ENCODE measurements at places on chromosomes 3 and 15.

GRCh38 chr15:88450125-88450798, 16.9 kb downstream of the MRPL46 start:
- peak; percentile 36 for DNase-seq

- no peak for DNase-seq
Measured at GRCh38 chr3:156304406-156304805, 184.0 kb downstream of the KCNAB1 start.

- no peak for DNase-seq
Measured at GRCh38 chr15:40850576-40851112, 6.8 kb downstream of the SPINT1 start.

- DNase-seq = no peak
Measured at GRCh38 chr3:134675726-134676256, 25.0 kb upstream of the KY start.

- no peak for DNase-seq
Measured at GRCh38 chr3:72655131-72655551, 193.1 kb downstream of the SHQ1 start.

GRCh38 chr3:58989955-58990354, 59.9 kb downstream of the CFAP20DC start:
- DNase-seq = no peak

DNA sequence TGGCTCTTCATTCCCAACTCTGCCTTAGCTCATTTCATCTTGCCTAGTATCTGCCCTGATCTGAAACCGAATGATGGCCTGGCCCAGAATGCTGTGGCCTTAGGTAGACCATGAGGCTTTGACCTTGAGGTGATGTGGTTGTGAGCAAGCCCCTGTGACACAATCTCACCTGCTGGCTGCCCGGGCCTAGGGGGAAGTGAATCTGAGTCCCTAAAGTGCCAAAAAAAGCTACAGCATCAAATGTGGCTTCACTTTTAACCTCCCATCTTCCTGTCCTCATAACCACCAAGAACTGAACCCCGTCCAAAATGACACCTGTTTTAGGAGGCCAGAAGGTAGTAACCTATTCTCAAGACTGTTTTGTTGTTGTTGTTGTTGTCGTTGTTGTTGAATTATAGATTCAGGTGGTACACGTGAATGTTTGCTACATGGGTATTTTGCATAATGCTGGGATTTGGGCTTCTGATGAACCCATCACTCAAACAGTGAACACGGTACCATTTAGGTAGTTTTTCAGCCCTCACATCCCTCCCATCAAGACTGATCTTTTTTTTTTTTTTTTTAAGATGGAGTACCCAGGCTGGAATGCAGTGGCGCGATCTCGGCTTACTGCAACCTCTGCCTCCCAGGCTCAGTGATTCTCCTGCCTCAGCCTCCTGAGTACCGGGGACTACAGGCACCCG, 54.6 kb downstream of the MCCC1 start:
- DNase-seq = no peak

- DNase-seq = no peak
Measured at GRCh38 chr3:8649757-8650156, 5.2 kb upstream of the SSUH2 start.

- DNase-seq = no peak
Measured at GRCh38 chr3:121663171-121663847, 2.6 kb upstream of the HCLS1 start.

GRCh38 chr3:72421126-72421525, 427.1 kb downstream of the SHQ1 start:
- no peak for DNase-seq

- DNase-seq = no peak
Measured at GRCh38 chr3:16113704-16114103, 60.8 kb upstream of the GALNT15 start.

DNA sequence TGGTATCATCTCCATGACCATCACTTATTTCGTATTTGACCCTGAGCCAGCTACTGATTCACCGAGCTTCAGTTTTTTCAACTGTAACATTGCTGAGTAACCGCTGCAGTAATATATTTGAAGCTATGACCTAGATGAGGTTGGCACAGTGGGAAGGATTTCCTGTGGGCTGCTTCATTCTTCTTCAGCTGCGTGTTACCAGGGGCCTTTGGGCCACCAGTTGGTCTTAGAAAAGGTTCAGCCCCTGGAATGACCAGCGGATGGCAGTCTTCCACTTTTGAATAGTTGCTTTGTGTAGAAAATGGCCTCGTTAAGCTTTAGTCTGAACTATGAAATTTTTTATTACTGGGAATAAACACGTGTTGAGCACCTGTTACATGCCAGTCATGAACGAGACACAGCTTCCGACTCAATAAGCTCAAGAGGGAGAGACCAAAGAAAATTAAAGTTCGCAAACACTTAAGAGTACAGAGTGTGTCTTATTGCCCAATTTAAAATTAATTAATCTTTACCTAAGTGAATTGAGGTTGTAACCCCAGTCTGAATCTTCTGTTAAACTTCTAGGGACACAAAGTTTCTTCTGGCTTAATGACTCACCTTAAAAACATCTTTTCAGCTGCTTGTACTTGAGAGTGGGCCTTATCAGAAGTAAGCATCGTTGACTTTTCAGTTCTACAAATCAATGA, 57.6 kb upstream of the NR2E3 start:
- DNase-seq = peak; percentile 17

- no peak for DNase-seq
Measured at GRCh38 chr15:25406261-25406660, 32.6 kb downstream of the UBE3A start.

DNA sequence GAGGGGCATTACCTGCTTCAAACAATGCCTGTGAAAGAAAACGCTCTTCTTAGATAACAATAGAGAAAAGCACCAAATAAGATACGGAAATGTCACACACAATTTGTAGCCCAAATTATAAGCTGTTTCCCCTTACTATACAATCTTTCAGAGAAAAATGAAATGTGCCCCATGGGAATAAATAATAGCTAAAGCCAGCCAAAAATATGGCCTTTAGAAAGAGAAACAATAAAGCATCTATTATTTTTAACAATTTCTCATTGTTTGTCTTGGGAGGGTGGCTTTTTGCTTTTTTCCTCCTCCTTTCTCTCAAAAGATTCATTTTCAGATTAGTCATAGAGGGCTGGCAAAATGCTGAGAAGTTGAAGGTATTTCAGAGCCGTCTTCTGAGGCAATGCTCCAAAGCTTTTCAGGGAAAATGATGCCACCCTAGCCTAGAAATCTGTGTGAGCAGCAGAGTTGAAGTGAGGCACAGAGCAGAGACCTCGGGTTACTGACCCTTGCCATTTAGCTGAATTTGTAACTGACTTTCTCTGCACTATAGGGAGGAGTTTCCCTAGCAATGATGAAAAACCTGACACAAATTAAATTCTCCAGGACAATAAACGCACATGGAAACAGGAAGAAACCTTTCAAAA, 86.3 kb upstream of the PRICKLE2 start:
- DNase-seq = no peak

DNA sequence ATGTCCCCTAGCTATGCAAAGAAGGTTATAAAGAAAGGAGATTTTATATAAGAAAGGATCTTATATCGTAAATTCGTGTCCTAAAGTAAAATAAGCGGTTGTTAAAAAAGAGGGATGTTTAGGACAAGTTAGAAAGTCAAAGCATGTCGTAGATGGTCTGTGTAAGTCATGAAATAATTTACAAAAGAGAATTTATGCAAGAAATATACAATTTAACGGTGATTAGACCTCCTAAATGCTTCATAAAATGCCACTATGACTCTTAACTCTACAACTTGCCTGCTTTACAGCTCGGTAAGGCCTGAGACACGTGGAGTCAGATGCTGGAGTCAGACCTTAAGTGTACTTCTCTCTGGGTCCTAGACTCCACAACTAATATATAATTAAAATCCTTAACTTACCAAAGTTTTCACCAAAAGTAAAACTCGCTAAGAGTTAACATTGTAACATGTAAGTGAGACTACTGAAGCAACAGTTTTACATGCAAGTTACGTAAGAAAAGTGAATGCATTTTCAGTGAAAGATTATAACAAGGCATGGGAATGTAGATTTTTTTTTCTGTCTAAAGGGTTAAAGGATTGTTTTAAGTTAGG, 13.3 kb upstream of the SRPRB start:
- DNase-seq = no peak

DNA sequence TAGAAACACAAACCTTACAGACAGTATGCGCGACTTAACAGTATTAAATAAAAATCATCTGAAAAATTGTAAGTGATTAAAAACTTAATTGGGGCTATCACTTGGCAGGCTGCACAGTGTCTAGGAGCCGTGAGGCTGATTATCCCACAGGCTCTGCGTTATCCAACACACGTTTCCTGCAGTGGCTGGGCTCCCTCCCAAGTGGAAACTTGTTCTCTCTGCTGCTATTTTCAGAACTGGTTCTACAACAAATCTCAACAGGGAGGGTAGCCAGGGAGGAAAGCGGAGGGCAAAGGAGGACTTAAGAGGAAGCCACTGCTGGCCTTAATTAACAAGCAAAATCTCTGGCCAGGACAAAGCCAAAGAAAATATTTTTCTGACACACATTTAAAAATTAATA, 555.2 kb downstream of the MAGI1 start:
- no peak for DNase-seq

DNA sequence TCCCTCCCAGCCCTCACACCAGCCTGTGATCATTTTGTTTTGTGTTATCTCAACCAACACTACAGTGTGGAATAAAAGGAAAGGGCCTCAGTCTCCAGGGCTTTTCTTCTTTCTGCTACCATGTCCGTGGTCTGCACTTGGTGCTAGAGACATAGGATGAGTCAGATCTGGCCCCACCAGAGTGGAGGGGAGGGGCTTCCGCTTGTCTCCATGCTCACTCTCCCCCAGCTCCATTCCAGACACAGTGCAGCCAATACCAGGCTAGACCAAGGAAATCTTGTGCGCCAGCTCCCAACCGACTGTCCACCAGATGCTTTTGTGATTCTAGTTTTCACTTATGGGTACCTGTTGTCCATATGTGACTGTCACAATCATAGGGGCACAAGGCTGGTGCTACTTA, 51.9 kb upstream of the TMEM115 start:
- DNase-seq = no peak

- no peak for DNase-seq
Measured at GRCh38 chr15:78680431-78681075, 39.5 kb upstream of the CHRNB4 start.

DNA sequence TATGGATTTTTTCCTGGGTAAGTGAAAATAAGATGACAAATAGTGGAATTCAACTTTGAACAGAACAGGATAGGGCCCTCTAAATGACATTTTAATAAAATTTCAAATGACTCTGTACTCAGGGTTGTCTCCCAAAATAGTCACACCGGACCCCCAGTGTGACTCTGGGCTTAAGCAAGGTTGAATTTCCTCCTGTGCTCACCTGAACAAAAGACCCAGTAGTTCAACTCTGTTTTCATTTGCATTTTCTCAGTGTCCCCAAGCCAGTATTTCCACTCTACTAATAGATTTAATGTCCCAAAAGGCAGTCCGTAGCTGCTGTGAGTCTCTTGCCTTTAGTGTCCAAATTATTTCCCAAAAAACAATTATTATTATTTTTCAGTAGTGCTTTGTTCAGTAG, 296.6 kb downstream of the PLOD2 start:
- DNase-seq = no peak

- DNase-seq = no peak
Measured at GRCh38 chr3:143685491-143685890, 162.8 kb downstream of the SLC9A9 start.

- no peak for DNase-seq
Measured at GRCh38 chr3:30266524-30266923, 339.9 kb upstream of the TGFBR2 start.

DNA sequence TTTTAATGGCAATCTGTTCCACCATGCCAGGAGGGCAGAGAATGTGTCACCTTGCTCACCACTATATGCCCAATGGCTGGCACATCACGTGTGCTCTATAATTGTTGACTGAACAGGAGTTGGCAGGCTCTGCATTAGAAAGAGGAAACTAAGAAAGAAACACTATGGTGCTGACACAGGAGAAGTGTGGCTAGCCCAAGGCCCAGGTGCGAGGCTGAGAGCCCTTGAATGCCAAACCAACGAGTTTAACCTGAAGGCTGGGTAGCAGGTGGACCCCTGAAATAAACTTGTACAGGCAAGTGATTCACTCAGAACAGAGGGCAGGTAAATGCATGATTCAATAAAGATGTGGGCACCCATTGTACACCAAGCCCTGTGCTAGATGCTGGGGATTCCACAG, 2.4 kb downstream of the CHCHD4 start:
- no peak for DNase-seq

DNA sequence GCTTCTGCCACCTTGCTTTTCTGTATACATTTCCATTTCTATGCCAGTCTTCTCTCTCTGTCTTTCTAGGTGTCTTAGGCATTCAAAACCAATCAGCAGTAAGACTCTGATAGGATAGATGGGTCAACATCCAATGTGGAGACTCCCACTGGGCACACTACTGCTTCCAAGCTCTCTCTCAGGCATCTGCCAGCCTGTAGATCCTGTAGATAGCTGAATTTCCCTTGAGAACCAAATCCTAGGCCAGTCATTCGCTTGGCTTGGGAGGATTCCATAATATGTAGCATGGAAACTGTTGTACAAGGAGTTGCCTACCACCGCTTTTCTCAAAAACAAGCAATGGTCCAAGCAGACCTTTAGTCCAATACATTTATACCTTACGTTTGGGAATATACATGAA, 262.8 kb upstream of the RARB start:
- DNase-seq = no peak

DNA sequence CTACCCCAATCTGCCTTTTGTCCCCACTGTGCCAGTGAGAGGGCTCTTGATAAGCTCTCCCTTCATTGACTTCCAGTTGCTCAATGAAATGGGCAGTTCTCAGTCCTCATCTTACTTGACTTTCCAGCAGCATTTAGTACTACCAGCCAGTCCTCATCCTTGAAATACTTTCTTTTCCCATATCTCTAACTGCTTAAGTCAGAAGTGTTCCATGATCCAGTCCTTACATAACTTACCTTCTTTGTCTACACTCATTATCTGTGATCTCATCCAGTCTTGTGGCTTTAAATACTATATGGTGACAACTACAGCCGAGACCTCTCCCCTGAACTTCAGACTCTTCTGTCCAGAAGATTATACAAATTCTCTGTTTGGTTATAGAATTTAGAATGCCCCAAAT, 28.7 kb downstream of the RARRES1 start:
- no peak for DNase-seq

GRCh38 chr15:82045179-82045891, 483 bp downstream of the MEX3B start:
- no peak for DNase-seq

DNA sequence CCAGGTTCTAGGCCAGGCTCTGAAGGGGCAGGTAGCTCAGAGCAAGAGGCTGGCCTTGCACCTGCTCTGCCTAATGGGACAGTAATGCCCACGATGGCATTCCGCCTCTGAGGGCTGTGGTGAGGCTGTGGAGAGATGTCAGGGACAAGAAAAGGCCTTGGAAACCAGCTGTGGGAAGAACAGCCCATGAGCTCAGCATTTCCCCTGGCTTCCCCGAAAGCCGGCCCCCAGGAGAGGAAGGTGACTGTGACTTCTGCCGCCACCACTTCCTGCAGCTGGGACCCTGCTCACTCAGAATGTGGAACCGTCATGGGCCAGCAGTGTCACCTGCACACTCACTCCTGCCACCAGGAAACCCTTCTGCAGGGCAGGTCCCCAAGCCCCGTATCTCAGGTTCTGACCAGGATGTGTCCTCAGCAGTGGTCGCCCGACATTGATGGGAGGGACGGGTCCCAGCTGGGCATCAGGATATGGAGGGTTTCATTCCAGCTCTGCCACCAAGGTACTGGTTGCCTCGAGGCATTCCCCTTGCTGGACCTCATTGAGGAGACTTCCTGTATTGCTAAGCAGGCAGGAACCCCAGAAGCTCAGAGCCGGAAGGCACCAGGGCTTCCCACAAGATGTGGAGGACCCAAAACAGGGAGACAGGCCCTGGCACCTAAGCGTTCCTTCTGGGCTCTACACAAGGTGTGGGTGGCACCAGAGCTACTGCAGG, 30.7 kb downstream of the SEMA7A start:
- no peak for DNase-seq

GRCh38 chr3:119675188-119675874, 1.9 kb downstream of the COX17 start:
- no peak for DNase-seq
